ENCODE measurements at places on chromosomes 3 and 15.

GRCh38 chr3:152322756-152323155 is 54.0 kb downstream of the MBNL1 start:
- DNase-seq, result no peak

- DNase-seq, result no peak
Measured at GRCh38 chr3:184740509-184741258, 28.8 kb upstream of the MAGEF1 start.

GRCh38 chr3:169748670-169749069 is 16.2 kb downstream of the TERC start:
- DNase-seq, result peak; percentile 33

GRCh38 chr3:177440456-177441104 is 243.3 kb upstream of the TBL1XR1 start:
- no peak for DNase-seq

GRCh38 chr3:80526153-80526552 is 758.4 kb upstream of the ROBO1 start:
- no peak for DNase-seq

DNA sequence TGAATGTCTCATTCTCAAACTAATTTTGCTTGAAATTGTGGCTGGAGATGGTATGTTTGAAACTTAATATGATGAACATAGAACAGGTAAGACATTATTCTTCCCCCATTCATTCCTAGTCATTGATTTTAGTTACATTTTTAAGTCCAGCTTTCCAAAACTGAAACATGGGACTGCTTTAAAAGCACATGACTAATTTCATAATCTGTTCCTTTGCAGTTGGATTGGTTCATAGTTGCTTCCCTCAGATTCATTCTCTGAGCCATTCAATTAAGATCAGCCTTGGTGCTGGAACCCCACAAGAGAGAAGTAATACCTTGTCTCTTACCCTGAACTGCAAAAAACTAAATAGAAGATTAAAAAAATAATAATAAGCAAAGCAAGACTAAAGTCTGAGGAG is 87.5 kb upstream of the TGFBR2 start:
- DNase-seq, result no peak

- no peak for DNase-seq
Measured at GRCh38 chr3:153171918-153172317, 9.9 kb downstream of the RAP2B start.

DNA sequence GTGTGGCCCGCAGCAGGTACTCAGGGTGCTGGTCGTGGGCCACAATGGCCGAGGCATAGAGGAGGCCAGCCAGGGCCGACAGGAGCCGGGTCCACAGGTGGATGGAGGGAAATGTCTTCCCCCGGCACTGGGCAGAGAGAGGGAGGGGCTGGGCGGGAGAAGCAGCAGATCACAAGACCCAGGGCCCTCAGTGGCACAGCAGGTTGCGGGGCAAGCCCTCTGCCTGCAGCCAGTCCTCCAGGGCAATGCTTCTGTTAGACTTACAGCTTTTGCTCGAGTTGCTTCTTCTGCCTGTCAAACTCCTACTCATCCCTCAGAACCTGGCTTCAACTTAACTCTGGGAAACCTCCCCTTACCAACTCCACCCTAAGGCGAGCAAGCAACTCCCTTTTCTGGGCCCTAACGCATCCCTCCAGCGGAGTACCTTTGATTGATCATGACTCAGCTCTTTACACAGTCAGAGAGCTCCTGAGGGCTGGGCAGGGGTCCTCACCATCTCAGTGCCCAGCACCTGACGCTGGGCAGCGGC is 16.0 kb downstream of the TMEM44 start:
- DNase-seq, result no peak

- no peak for DNase-seq
Measured at GRCh38 chr3:195907934-195908693, at the start of gene TNK2. TSS of gene TNK2 (minus strand) at chr3:195908551. CDS start at chr3:195888588, 19,963 bp downstream.

DNA sequence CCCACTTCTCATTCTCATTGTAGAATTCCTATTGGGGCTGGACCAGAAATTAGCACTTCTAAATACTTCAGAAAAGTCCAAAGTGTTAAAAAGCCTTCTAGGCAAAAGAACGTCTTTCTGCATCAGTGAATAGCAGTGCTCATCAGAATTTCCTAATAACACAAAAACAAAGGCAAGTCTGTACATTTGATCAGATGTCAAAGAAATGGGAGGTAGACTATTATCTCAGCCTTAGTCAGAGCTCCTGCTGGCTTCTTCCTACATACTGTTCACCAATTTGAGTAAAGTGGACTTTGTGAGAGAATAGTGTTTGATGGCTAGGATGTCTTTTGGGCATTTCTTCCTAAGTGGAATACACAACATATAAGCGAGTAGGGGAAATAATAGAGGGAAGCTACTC is 48.7 kb downstream of the FOXB1 start:
- DNase-seq, result no peak

- DNase-seq, result no peak
Measured at GRCh38 chr3:46242120-46242519, at the start of gene CCR3. TSS of gene CCR3 (plus strand) at chr3:46242460. CDS start at chr3:46265159, 22,699 bp downstream.

DNA sequence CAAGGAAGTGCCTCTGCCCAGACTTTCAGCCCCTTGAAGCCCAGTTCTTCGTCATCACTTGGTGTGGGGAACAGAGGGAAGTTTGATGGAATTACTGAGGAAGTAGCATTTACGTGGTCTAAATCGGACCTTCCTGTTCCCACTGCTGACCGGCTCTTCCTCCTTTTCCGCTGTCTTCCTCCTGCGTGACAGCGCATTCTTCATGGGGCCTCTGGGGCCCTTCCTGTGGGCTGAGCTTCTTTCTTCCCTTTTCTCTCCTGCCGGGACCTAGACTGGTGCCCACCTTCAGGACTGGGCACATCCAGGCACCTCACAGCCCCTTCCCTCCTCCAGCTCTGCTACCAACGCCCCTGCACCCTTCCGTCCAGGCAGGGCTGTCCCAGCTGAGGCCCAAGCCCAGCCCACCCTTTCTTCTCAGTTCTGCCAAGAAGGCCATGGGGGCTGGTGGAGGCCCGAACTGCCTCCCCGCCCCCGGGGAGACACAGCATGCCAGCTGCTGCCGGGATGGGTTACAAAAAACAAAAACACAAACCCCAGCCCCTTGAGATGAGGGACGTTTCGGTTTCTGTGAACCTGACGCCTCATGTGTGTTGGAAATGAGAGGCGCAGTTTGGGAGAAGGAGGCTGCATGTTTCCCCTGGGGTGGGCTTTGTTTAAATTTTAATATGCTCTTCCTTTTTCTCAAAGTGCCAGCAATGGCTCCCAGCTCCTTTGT is 19.1 kb downstream of the ZNF710 start:
- no peak for DNase-seq

- peak; percentile 11 for DNase-seq
Measured at GRCh38 chr3:101036213-101036618, 43.0 kb upstream of the ABI3BP start.

DNA sequence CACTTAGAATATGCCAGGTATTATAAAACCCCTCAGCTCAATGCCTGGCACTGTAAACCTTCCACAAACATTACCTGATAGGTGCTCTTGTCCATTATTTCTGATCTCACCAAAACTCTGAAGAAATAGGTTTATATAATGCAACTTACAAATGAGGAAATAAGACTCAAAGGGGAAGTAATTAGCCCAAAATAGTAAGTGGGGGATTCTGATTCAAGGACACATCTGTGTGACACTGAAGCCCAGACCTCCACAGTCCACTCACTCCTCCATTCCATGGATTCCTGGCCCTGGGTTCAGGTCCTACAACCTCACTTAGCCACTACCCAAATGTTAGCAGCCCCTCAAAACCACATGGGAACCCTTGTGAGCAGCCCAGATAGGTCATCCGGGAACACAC is 49.9 kb downstream of the TRANK1 start:
- DNase-seq, result no peak

DNA sequence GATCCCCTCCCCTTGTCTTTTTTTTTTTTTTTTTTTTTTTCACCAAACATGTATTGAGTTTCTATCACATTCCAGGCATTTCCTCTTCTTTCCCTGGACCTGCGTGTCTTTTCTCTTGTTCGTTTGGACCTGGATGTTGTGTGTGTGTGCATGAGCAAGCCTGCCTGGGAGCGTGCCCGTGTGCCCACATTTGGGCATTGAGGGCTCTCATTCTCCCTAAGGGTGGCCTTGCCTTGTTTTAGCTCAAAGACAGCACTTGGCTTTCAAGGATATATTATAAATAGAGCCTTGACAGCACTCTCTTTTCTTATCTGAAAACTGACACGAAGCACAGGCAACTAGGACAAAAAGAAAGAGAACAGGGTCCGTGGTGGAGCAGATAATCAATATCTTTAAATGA is 39.0 kb upstream of the SLC25A26 start:
- no peak for DNase-seq

DNA sequence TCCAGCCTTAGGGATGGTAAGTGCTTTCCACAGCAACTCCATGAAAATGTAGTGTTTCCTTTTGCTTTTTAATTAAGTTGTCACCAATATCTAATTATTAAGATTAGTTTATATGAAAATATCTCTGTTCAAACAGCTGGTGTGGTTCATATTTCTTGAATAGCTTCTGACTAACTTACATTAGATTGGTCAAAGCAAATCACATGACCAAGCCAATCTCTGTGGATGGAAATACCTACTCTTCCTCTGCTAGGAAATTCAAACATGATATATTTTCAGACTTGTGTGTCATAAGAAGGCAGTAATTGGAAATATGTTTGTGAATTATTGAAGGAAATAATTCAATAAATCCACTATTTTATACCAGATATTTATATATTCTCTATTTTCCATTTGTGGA is 54.6 kb upstream of the CADM2 start:
- DNase-seq, result no peak

- DNase-seq, result no peak
Measured at GRCh38 chr3:137360531-137361201, 402.9 kb downstream of the IL20RB start.

- no peak for DNase-seq
Measured at GRCh38 chr15:51310064-51310463, 28.3 kb downstream of the CYP19A1 start.

- no peak for DNase-seq
Measured at GRCh38 chr15:71238926-71239325, 123.7 kb downstream of the THSD4 start.

DNA sequence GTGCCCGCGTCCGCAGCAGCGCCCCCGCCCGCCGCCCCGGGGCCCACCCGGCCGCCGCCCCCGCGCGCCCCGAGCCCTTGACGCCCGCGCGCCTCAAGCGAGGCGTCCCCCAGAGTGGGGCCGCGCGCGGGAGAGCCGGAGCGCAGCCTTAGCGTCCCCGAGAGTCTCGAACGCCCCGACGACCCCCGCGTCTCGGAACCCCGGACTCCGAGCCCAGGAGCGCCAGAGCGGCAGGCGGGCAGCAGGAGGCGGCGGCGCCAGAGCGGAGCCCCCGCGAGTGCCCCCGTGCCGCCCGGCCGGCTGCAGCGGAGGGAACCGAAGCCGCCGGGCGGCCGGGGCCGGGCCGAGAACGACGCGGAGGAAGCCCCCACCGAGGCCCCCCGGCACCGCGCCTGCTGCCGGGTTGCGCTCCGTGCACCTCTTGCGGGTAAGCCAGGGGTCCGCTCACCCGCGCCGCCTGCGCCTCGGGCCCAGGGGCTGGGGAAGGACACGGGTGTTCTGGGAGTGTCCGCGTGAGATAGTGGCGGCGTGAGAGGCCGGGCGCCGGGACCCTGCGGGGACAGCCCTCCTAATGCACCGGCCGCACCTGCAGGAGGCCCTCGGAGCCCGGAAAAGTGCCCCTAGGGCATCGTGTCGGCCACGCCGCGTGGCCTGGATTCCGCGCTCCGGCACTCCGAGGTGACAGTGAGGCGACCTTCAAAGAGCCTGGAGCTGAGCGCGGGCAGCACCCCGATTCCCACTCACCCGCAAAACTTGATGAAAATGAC is 52.0 kb upstream of the ULK4 start:
- no peak for DNase-seq

Data from HepG2 (cell line).